ENCODE measurements at places on chromosomes 3 and 15. TPM values are rescaled to one million over a fixed set of nuclear protein-coding genes. Genes with fewer than 3 reads are reported as not detected.

The ZWILCH gene
- 39.9 TPM for total RNA-seq

DNA sequence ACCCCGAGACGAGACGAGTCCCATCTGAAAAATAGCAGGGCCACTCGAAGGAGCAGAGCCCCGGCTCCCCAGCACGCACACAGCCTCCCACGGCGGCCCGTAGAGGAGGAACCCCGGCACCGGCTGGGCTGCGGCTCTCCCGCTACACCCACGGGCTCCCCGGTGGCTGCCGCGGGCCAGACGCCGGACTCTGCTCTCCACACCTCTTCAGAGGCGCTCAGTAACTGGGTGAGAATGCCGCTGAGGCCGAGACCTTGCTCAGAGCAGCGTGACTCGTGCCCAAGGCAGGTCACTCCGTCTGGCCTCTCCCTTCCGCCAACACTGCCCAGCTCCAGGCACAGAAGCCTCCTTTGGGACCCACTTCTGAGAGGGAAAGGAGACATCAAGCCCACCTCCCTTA, 34.4 kb downstream of the TNK2 start:
- H3K36me3 ChIP-seq: peaks cover 2% of the 10 kb centered on the region
- H3K4me3 ChIP-seq: no peak overlapping the region
- no peak overlapping the region for H3K27ac ChIP-seq
- H3K27me3 ChIP-seq: no peaks in the 10 kb centered on the region

DNA sequence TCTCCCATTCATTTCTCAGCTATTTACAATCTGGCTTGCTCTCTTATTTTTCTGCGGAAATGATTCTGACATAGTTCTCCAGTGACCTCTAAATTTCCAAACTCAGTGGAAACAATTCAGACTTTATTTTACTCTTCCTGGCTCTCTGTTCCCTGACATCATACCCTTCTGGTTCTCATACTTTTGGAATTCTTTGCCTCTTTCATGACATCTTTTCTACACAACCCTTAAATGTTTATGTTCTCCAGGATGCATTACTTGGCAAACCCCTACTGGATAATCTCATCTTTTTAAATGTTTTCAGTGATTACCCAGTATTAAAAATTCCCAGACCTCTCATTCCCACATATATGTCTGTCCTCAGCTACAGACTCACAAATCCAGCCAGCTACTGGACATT, 23.9 kb upstream of the PLSCR4 start:
- no peak overlapping the region for H3K27ac ChIP-seq
- H3K4me3 ChIP-seq: no peak overlapping the region
- no peaks in the 10 kb centered on the region for H3K27me3 ChIP-seq
- DNase-seq: no peak
- no peaks in the 10 kb centered on the region for H3K4me1 ChIP-seq

DNA sequence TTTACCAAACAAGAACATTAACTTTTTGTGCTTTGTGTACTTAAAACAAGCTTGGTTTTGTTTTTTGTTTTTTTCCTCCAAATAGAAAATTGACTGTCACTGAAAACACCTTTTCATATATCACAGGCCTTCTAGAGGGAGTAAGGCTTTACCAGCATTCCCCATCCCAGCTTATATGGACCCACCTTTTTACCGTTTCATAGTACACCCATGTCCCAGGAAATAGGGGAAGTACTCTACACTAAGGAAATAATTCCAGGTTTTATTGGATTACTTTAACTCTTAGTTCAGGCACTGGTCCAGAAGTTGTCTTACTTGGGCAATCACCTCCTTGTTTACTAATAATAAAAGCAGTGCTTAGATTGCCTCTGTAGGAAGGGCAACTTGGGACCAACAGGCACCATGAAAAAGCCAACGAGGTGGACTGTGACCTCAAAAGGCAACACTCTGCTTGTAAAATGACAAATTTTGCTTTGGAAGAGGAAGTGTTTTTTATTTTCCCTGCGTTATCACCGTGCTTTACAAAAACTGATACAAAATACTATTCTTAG, 26.2 kb downstream of the HMG20A start:
- H3K27ac ChIP-seq: 0 out of 2 replicates have a peak overlapping the region, but pooled peaks have one; percentile 4
- peaks cover 4% of the 10 kb centered on the region for H3K4me1 ChIP-seq
- no peak for DNase-seq
- H3K36me3 ChIP-seq: no peaks in the 10 kb centered on the region
- H3K4me3 ChIP-seq: no peak overlapping the region
- no peaks in the 10 kb centered on the region for H3K27me3 ChIP-seq

The PLSCR2 gene
- 0.54 TPM for total RNA-seq

GRCh38 chr15:27341780-27342343, 370.9 kb downstream of the GABRG3 start:
- H3K36me3 ChIP-seq: no peaks in the 10 kb centered on the region
- DNase-seq: no peak
- no peaks in the 10 kb centered on the region for H3K4me1 ChIP-seq
- no peak overlapping the region for H3K4me3 ChIP-seq
- no peaks in the 10 kb centered on the region for H3K27me3 ChIP-seq
- H3K27ac ChIP-seq: no peak overlapping the region

- no peaks in the 10 kb centered on the region for H3K27me3 ChIP-seq
- DNase-seq: no peak
- H3K36me3 ChIP-seq: peaks cover 26% of the 10 kb centered on the region
- no peak overlapping the region for H3K4me3 ChIP-seq
- H3K4me1 ChIP-seq: no peaks in the 10 kb centered on the region
- H3K27ac ChIP-seq: no peak overlapping the region
These were observed 9.1 kb downstream of the COX5A start for GRCh38 chr15:74928771-74929198.

Data from Panc1 (cell line).